ENCODE measurements at places on chromosomes 4 and X.
A peak's percentile ranks its signal among the peaks of the same experiment; 100 is the strongest.

- H3K27me3 ChIP-seq: no peaks in the 10 kb centered on the region
- H3K4me3 ChIP-seq: no peak overlapping the region
- no peak for DNase-seq
- no peak overlapping the region for H3K27ac ChIP-seq
- no peaks in the 10 kb centered on the region for H3K36me3 ChIP-seq
- H3K4me1 ChIP-seq: no peaks in the 10 kb centered on the region
Observed at GRCh38 chr4:93957186-93957585, 128.6 kb downstream of the ATOH1 start.

DNA sequence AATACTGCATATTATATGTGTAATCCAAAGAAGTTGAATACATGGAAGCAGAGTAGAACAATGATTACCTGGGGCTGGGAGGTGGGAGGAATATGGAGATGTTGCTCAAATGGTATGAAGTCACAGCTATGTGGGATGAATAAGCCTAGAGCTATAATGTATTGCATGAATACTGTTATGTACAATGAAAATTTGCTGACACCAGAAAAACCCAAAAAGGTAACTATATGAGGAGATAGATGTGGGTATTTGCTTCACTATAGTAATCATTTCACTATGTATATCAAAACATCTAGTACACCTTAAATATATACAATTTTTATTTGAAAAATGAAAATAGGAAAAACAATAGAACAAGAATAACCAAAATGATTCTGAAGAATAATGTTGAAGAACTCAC is 11.2 kb downstream of the PAGE3 start:
- DNase-seq: no peak
- H3K27ac ChIP-seq: no peak overlapping the region
- no peak overlapping the region for H3K4me3 ChIP-seq
- H3K36me3 ChIP-seq: no peaks in the 10 kb centered on the region

DNA sequence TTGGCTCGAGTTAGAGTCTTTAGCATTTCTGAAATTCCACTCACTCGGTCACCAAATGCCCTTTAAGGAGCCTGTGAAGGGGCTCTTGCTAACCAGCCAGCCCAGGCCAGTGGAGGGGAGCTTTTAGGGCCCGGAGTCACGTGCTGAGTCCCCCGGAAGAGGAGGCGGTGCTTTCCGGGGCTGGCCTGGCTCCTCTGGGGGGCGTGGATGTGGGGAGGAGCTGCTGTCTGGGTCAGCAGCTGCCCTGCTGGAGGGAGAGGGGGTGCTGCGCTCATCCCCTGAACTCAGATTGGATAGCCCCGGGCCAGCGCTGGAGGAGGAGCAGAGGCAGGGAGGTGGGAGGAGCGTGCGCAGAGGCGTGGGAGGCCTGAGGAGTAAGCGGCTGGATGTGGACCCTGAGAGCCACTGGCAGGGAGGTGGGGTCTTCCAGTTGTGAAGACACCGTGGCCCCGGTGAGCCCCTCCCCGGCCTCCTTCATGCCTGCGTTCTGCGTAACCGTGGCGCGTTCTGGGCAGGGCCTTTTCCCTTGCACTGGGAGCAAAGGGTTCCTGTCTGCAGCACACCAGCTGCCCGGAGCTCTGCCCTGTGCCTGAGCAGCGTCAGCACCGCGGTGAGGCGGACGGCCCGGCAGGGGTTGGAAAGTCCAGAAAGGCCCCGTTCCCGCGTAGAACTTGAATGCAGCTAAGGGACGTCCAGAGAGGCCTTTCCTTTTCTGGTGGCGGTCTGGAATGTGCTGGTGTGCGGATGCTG is 19.7 kb downstream of the MAEA start:
- H3K27me3 ChIP-seq: no peaks in the 10 kb centered on the region
- H3K27ac ChIP-seq: peak overlapping the region; percentile 36
- H3K4me3 ChIP-seq: peak overlapping the region; percentile 49

DNA sequence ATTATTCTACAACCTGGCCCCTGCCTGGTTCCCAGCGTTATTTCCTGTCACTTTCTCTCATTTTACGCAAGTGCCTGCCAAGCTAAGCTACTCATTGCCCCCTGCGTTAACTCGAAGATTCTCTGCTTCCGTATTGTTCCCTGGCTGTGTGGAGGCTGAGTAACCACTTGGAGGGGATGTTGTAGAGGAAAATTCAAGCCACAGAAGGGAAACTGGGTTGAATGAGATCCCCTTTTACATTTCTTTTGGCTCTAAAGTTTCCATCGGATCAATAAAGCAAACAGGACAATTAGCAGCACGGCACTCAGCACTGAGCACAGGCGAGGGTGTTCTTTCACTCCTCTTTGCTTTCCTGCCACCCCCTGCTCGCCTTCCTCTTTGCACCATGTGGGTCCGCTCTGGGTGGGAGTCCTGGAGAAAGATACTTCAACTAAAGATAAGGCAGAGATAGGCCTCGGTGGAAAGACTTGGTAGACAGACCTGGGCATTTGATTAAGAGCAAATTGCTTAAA is 4.2 kb upstream of the TMSB4X start:
- H3K27me3 ChIP-seq: no peaks in the 10 kb centered on the region
- H3K36me3 ChIP-seq: peaks cover 9% of the 10 kb centered on the region
- no peak for DNase-seq
- peak overlapping the region; percentile 97 for H3K27ac ChIP-seq

DNA sequence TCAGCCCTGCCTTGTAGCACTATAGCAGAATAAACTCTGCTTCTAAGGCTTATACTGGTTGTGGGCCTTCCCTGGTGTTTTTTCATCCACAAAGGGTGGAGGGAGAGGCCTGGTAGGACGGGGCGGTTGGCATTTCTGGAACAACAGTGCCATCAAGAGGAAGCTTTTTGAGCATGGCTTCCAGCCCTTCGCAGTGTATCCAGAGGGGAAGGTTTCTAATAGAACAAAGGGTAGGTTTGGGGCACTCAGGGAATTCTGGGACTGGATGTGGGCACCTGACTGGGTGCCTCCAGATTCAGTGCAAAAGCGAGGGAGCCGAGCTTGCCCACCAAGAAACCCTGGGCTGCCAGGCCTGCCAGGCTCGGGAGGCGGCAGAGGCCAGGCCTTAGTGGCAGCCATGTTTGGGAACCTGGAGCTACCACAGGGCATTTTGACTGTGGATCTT is 229.6 kb upstream of the AGTR2 start:
- H3K36me3 ChIP-seq: no peaks in the 10 kb centered on the region
- H3K27me3 ChIP-seq: no peaks in the 10 kb centered on the region
- no peaks in the 10 kb centered on the region for H3K4me1 ChIP-seq
- no peak overlapping the region for H3K27ac ChIP-seq
- no peak overlapping the region for H3K4me3 ChIP-seq

- H3K36me3 ChIP-seq: no peaks in the 10 kb centered on the region
- no peak for DNase-seq
- H3K27ac ChIP-seq: no peak overlapping the region
- H3K4me3 ChIP-seq: no peak overlapping the region
- no peaks in the 10 kb centered on the region for H3K27me3 ChIP-seq
Observed at GRCh38 chr4:14337892-14338584, 664.2 kb upstream of the CPEB2 start.

DNA sequence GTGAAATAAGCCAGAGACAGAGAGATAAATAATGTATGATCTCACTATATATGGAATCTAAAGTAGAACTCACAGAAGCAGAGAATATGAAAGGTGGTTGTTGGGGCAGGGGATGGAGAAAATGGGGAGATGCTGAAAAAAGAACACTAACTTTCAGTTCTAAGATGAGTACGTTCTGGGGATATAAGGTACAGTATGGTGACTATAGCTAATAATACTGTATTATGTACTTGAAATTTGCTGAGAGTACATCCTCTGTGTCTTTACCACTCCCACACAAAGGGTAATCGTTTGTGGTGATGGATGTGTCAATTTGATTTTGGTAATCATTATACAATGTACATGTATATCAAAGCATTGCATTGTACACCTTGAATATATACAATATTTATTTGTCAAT is 6.6 kb downstream of the FBXL5 start:
- DNase-seq: no peak
- H3K36me3 ChIP-seq: peaks cover 10% of the 10 kb centered on the region
- no peaks in the 10 kb centered on the region for H3K27me3 ChIP-seq
- peaks cover 49% of the 10 kb centered on the region for H3K4me1 ChIP-seq
- H3K4me3 ChIP-seq: no peak overlapping the region

DNA sequence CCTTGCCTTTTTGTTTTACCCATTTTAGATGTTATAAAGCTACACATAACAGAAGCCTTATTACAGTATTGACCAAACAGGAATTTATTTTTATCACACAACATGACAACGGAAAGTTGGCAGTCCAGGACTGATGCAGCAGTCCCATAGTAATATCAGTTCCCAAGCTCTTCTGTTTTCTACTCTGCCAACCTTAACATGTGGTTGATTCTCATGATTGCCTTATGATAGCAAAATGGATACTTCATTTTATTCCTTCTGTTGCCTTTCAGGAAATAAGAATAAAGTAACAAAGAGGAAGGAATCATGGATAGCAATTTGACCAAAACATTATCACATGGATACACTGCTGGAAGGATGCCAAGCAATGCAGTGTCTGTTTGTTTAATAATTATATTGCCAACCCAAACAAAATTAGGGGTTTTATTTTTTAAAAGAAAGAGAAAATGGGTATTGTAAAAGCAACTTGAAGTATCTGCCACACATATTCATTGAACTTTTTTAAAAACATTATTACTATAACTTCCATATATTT is 275.7 kb downstream of the STPG2 start:
- no peaks in the 10 kb centered on the region for H3K4me1 ChIP-seq
- H3K4me3 ChIP-seq: no peak overlapping the region
- no peak for DNase-seq
- no peak overlapping the region for H3K27ac ChIP-seq
- no peaks in the 10 kb centered on the region for H3K27me3 ChIP-seq
- no peaks in the 10 kb centered on the region for H3K36me3 ChIP-seq

Measured in activated T-helper 1 cell treated with anti-CD3 and anti-CD28 coated beads, Interleukin-12 subunit alpha, Interleukin-12 subunit beta, Interleukin-2, Interleukin-4 antibody, amounts not matched to agents 30 ng/mL and 10 ng/mL and 1 ng/mL, durations not matched to agents 14 hours and 24 hours and 36 hours (primary cell).